Activated CD8-positive, alpha-beta memory T cell treated with anti-CD3 and anti-CD28 coated beads for 1 hour (primary cell): ENCODE measurements at places on chromosomes 4 and X.

DNA sequence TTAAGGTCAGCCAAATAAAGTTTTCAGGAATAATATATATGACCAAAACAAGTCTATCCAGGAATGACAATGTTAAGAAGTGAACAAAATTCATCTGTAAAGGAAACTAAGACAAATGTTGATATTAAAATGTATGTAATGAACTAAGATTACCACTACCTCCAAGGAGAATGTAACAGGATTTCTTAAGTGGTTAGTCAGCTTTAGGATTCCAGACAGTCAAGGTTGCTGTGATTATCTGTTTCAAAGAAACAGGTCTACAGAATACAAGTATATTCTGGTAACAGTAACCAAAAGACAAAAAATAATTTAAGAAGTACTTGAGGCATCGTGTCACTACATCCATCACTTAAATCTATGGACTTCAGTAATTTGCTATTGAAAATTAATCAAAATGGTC is 172.8 kb downstream of the SCFD2 start:
- no peak for DNase-seq

DNA sequence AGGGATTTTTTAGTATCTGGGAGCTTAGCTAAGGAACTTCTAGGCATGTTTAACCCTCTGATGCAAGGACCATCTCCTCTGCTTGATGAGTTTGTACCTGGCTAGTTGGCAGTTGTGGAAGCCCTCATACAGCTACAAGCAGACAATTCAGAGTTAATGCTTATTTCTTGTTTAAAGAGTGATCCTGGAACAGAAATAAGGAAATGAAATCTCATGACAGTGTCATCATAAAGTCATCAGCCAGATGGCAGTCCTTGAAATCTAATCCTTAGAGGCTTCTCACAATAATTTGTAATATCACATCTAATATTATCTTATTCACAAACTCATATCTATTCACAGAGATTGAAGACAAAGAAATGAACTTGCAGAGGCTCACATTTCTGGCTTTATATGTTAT is 581.6 kb upstream of the FTHL17 start:
- no peak for DNase-seq

GRCh38 chrX:25156323-25156722 is 140.6 kb upstream of the ARX start:
- DNase-seq: no peak

GRCh38 chr4:159002950-159003349 is 99.9 kb upstream of the RAPGEF2 start:
- DNase-seq: no peak

GRCh38 chr4:190017357-190018200 is 9.5 kb downstream of the FRG2 start:
- DNase-seq: no peak

DNA sequence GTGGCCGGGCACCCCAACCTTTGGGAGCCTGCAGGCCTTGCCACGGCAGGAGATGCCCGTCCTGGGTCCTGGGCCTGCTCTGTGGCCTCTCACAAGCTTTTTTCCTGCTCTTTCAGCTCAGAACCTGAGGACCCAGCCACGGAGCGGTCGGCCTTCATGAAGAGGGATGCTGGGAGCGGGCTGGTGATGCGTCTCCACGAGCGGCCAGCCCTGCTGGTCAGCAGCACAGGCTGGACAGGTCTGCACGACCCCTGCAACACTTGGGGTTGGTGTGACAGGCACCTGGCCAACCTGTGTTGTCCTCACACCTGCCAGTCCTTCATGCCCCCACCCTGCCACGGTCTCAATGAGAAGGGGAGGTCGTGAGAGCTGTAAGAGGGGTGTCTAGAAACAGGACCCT is 170.0 kb downstream of the ADRA2C start:
- DNase-seq: no peak

- DNase-seq: no peak
Measured at GRCh38 chrX:13468096-13468495, 101.3 kb upstream of the EGFL6 start.

GRCh38 chrX:13387666-13388494 is 68.0 kb upstream of the ATXN3L start:
- DNase-seq: no peak

GRCh38 chr4:174259580-174259979 is 23.9 kb downstream of the FBXO8 start:
- no peak for DNase-seq

- DNase-seq: no peak
Measured at GRCh38 chr4:41215969-41216293, 1.6 kb upstream of the APBB2 start.

GRCh38 chrX:11566173-11566572 is 99.5 kb downstream of the ARHGAP6 start:
- DNase-seq: no peak

GRCh38 chrX:146264763-146265375 is 447.2 kb downstream of the SLITRK2 start:
- no peak for DNase-seq

DNA sequence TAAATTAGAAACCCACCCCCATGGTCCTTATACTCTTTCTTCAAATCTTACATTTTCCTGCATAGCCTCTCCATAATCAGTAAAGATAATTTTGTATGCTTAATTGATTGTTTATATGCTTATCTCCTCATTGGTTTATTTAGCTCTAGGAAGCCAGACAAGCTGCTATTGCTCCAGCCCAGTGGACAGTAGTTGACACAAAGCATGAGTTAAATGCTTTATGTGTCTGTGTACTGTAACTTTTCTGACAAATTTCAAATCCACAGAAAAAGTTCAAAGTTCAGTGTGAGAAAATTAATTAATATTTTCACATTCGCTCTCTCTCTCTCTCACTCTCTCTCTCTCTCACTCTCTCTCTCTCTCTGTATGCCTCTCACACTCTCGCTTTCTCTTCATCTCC is 181.7 kb downstream of the GABRB1 start:
- DNase-seq: no peak

DNA sequence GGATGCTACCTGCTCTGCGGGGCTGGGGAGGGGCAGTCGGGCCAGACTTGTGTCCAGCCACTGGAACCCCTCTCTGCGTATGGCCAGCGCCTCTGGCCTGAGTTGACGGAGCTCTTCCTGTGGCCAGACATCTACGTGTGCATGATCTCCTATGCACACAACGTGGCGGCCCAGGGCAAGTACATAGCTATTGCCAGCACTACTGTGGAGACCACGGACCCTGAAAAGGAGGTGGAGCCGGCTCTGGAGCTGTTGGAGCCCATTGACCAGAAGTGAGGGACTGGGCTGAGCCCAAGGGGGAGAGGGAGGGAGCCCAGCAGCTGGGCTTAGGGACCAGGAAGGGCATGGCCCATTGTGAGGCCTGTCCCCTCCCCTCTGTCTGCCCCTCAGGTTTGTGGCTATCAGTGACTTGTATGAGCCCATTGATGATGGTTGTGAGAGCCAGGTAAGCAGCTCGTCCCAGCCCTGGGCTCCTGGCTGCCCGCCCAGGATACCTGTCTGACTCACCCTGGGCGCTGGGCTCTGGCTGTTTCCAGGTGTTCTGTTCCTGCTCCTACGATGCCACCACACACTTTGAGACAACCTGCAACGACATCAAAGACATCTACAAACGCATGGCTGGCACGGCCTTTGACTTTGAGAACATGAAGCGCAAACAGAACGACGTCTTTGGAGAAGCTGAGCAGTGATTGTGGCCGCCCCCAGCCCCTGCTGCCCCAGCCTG is 1.8 kb upstream of the FAM50A start:
- no peak for DNase-seq

DNA sequence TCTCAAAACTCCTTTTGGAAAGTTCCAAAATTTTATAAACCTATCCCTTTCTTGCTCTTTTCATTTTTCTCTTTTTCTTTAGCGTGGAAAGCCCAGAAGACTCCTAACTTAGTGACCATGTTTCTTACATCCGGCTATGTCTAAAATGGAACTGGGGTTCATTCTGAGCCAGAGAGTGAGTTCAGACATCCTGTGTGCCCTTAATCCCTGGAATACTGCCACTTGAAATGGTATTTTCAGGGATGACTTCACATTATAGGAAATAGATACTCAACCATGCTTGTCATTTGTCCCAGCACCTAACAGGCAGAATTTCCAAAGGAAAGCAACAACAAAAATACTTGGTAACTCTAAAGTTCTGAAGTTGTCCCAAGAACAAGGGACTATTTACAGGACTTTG is 379.6 kb downstream of the ARHGAP24 start:
- DNase-seq: no peak

DNA sequence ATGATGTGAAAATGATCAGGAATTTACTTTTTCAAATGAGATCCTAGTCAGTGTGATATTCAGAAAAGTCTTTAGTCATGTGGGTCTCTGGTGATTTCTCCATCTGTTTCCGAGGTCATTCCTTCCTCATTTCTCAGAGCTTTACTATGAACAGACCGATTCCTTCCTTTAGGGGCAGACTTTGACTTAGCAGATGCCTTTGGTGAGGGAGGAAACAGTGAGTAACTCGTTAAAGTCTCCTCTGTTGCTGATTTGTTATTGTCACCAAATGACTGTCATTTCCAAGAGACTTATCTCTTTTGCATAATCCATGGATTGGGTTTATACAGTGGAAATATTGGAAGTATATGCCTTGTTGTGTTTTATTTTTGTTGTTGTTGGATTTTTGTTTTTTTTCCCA is 76.2 kb upstream of the CD99 start:
- no peak for DNase-seq
